Naive thymus-derived CD4-positive, alpha-beta T cell (primary cell): ENCODE measurements at places on chromosomes 2 and 18.

DNA sequence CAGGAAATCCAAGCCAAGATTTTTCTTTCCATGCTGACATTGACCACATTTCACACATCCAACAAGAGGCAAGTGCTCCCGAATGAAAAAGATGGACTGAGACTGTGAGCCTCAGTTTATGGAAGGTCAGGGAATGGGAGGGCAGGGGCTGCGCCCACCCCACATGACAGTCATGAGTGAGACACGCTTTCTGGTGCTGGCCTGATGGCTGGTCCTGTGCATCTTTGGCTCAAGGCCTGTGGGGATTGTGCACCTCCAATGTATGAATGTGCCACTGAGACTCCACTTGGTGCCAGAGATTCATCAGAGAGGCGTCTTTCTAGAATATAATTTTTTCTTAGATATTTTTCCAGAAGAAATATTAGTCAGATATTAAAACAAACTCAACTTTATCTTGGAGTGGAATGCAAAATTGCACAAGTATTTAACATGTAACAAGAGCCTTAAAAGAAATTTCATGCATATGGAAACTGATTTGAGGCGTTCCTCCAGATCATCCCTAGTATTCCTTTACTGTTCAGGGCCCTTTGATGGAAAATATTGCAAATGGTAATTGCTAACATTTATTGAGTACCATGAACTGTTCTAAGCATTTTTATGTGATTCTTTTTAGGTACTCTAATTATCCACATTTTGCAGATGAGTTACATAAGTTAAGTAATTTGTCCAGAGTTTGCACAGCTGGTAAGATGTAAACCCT lies 87.3 kb upstream of the GPR45 start:
- H3K4me3 ChIP-seq: no peak overlapping the region
- no peaks in the 10 kb centered on the region for H3K27me3 ChIP-seq
- no peaks in the 10 kb centered on the region for H3K4me1 ChIP-seq
- no peak overlapping the region for H3K27ac ChIP-seq

DNA sequence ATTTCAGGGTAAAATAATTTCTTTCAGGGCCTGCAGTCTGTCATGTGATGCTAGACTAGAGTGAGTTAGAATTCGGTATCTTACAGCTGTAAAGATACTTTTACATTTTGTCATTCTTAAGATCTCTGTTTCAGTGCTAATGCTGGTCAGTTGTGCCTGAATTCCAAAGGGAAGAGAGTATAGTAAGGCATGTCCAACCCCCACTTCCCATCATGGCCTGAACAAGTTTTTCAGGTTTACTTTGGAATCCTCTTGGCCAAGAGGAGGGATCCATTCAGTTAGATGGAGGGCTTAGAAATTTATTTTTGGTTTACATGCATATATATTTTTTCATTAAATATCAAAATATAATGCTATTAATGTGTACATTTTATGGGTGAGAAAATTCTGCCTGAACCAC lies 596.6 kb downstream of the XIRP2 start:
- no peaks in the 10 kb centered on the region for H3K36me3 ChIP-seq
- H3K27me3 ChIP-seq: no peaks in the 10 kb centered on the region
- H3K4me1 ChIP-seq: no peaks in the 10 kb centered on the region

DNA sequence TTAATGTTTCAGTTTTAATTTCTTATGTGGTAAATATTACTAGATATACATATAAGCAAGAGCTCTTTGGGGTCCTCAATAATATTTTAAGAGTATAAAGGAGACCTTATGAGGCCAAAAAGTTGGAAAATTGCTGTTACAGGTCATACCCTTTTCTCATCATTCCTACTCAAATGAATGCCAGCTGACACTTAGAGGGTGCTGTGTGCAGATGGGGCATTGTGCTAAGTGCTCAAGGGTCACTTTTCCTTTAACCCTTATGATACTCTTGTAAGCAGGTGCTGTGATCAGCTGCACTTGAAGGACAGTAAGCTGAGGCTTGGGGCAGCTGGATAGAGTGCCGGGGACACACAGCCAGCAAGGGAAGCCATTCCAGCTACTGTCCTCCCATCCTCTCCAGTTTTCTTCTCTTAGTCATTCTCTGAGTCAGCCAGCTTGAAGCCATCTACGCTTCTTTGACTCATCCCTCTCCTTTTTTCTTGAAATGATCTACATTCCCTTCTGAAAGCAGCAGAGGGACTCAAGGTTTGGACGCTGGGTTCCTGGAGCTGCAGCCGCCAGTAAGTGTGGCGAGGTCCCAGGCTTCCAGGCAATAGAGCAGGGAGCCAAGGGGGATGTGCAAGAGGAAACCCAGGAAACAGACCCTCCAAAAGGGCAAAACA lies 42.0 kb upstream of the CREB1 start:
- DNase-seq: no peak
- no peaks in the 10 kb centered on the region for H3K4me1 ChIP-seq
- H3K36me3 ChIP-seq: no peaks in the 10 kb centered on the region
- H3K27ac ChIP-seq: no peak overlapping the region

- no peak overlapping the region for H3K27ac ChIP-seq
- no peak overlapping the region for H3K4me3 ChIP-seq
- no peaks in the 10 kb centered on the region for H3K27me3 ChIP-seq
- DNase-seq: no peak
- no peaks in the 10 kb centered on the region for H3K4me1 ChIP-seq
Observed at GRCh38 chr2:112494828-112495227, 12.9 kb downstream of the TTL start.

GRCh38 chr2:188345426-188345825 lies 53.8 kb downstream of the GULP1 start:
- no peak overlapping the region for H3K27ac ChIP-seq
- H3K4me1 ChIP-seq: no peaks in the 10 kb centered on the region
- H3K27me3 ChIP-seq: no peaks in the 10 kb centered on the region
- H3K36me3 ChIP-seq: no peaks in the 10 kb centered on the region

- no peaks in the 10 kb centered on the region for H3K36me3 ChIP-seq
- DNase-seq: no peak
- no peak overlapping the region for H3K4me3 ChIP-seq
- H3K4me1 ChIP-seq: no peaks in the 10 kb centered on the region
- no peak overlapping the region for H3K27ac ChIP-seq
Observed at GRCh38 chr2:241895712-241896641, 26.4 kb downstream of the RTP5 start.

DNA sequence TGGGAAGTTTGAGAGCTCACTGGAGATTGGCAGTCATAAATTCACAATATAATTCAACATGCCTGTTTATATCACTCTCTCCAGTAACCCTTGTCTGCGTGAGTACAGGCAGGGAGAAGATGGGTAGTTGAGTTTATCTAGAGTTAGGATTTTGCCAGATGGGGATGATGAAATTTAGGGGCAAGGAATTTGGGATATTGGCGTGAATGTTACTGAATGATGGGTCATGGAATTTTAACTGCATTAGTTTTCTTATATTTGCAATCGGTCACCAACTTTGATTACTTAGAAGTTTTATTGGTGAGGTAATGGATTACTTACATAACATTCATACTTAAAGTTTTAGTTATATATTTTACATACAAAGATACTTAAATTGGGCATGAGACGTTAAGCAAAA lies 35.1 kb downstream of the SANBR start:
- H3K4me3 ChIP-seq: no peak overlapping the region
- H3K27me3 ChIP-seq: no peaks in the 10 kb centered on the region
- no peaks in the 10 kb centered on the region for H3K36me3 ChIP-seq

- H3K4me1 ChIP-seq: peaks cover 12% of the 10 kb centered on the region
- H3K27ac ChIP-seq: no peak overlapping the region
- H3K36me3 ChIP-seq: no peaks in the 10 kb centered on the region
- no peak overlapping the region for H3K4me3 ChIP-seq
Observed at GRCh38 chr2:28274911-28275685, 117.6 kb upstream of the FOSL2 start.

- no peaks in the 10 kb centered on the region for H3K27me3 ChIP-seq
- no peaks in the 10 kb centered on the region for H3K36me3 ChIP-seq
- H3K4me1 ChIP-seq: peaks cover 11% of the 10 kb centered on the region
- DNase-seq: no peak
Observed at GRCh38 chr18:2903006-2903405, 56.2 kb downstream of the EMILIN2 start.

DNA sequence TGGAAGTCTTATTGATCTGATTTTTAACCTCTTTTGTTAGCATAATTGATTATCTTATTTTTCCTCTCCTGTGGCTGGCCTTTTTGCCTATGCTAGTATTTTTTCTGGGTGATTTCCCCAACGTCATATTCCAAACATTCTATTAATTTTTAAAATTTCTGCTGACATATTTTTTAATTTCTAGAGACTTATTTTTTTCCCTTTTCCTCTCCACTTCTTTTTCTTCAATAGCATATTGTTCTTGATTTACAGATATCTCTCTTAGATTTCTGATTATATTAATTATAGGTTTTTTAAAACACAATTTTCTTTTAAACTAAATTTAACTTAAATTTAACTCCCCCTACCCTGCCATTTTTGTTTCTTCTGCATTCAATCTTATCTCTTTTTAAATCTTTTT lies 47.2 kb upstream of the NR4A2 start:
- no peaks in the 10 kb centered on the region for H3K4me1 ChIP-seq
- H3K4me3 ChIP-seq: no peak overlapping the region
- H3K27ac ChIP-seq: no peak overlapping the region

DNA sequence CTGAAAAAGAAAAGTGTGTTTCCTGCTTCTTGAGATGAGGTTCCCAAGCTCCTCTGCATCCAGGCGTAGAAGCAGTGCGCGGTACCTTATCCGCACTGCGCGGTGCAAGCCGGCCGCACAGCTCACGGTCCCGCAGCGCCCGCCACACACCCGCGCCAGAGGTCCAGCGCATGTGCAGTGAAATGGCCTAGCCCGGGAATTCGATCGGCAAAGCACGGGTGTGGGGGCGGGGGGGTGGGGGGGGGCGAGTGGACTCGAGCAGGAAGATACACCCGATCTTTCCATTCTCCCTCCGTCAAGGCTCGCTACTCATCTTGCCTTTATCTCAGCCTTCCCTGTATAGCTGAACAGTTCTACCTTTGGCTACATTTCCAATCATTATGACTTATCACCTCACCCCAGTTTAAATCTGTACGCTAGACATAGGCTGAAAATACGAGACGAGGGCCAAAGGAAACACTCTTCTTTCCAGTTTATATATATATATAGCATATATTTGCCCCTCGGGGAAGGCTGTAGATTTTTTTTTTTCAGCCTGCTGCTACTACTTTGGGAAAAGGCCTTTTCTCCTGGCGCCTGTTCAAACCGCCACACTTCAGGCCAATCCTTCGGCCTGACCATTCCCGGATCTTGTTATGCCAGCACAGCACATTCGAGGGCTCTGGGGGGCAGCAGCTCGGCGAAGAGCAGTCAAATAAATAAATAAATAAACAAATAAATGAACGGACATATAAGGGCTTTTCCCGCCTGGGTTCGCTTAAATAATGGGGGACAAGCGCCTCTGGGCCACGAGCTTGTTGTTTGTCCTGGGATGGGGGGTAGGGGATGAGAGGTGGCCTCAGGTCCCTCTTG lies 10.4 kb downstream of the HOXD8 start:
- H3K36me3 ChIP-seq: no peaks in the 10 kb centered on the region
- DNase-seq: no peak
- H3K4me1 ChIP-seq: peaks cover 28% of the 10 kb centered on the region
- H3K4me3 ChIP-seq: no peak overlapping the region
- H3K27me3 ChIP-seq: peaks cover 57% of the 10 kb centered on the region
- no peak overlapping the region for H3K27ac ChIP-seq

GRCh38 chr2:4507661-4508060 lies 804.3 kb downstream of the DCDC2C start:
- H3K4me3 ChIP-seq: no peak overlapping the region
- H3K27me3 ChIP-seq: no peaks in the 10 kb centered on the region
- no peaks in the 10 kb centered on the region for H3K36me3 ChIP-seq
- H3K27ac ChIP-seq: no peak overlapping the region
- no peaks in the 10 kb centered on the region for H3K4me1 ChIP-seq
- DNase-seq: no peak

DNA sequence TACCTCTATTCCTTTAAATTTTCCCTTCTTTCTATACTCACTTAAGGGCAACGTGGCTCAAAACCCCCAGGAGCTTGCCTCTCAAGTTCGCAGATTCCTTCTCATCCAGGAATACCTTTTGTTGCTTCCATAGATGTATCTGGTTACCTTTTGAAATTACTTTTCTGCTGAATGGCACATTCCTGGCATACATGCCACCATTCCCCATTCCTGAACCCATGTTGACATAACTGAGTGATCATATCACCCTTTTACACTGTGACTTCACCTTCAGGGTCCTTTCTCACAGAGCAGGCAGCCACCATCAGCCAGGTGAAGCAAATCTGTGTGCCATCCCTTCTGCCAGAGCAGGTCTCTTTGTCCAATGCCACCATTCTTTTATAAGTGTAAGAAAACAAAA lies 615.8 kb downstream of the ARHGAP15 start:
- no peak for DNase-seq
- H3K4me1 ChIP-seq: no peaks in the 10 kb centered on the region
- H3K4me3 ChIP-seq: no peak overlapping the region

DNA sequence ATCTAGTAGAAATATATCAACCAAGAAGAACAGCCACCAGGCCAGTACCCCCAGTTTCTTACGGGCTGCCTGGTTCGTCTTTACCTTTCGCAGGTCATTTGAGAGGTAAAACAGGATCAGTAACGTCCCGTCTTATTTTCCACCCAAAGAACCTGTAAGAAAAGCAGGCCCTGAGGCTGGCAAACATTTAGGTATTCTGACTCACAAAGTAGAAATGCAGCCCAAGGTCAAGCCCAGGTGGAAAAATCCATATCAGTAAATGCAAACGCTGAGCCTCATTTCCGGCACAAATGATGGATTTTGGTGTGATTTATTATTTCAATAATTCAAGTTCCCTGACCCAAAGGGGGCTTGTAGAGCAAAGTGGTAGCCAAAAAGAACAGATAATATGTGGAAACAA lies 171.2 kb downstream of the ZNF516 start:
- no peaks in the 10 kb centered on the region for H3K27me3 ChIP-seq
- H3K4me1 ChIP-seq: no peaks in the 10 kb centered on the region
- no peaks in the 10 kb centered on the region for H3K36me3 ChIP-seq
- H3K4me3 ChIP-seq: no peak overlapping the region
- H3K27ac ChIP-seq: no peak overlapping the region
- no peak for DNase-seq

DNA sequence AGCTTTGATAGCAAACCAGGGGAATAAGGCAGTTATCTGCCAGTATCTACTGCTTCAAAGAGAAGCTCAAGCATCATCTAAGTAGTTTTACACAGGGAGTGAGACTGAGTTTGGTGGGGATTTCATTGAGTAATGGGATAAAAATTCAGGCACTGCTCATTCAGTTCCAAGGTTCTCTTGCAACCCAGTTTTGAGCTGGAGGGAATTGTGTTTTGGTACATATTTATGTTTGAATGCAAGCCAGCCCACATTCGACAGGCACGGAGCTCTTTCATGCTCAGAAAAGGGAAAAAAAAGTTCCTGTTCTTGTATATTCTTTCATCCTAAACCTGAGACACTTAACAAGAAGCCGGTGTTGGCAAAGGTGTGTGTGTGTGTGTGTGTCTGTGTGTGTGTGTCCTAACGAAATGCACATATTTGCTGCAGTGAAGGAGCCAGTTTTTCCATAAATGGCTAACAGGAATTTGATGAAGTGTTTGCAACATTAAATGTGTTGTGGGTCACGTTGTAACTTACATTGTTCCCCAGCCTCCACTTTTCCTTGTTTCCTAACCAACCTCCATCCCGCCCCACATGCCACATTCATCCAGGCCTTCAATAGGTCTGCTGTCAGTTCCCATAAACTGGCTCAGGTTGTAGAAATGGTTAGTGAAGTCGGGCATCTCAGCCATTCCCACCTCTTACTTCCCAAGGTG lies 311.1 kb downstream of the TXNL1 start:
- H3K27ac ChIP-seq: no peak overlapping the region
- DNase-seq: no peak
- no peaks in the 10 kb centered on the region for H3K36me3 ChIP-seq
- H3K4me3 ChIP-seq: no peak overlapping the region
- H3K4me1 ChIP-seq: no peaks in the 10 kb centered on the region
- H3K27me3 ChIP-seq: no peaks in the 10 kb centered on the region

- H3K4me1 ChIP-seq: no peaks in the 10 kb centered on the region
- no peaks in the 10 kb centered on the region for H3K27me3 ChIP-seq
- no peaks in the 10 kb centered on the region for H3K36me3 ChIP-seq
- H3K27ac ChIP-seq: no peak overlapping the region
- H3K4me3 ChIP-seq: no peak overlapping the region
Observed at GRCh38 chr2:200439981-200440380, 69.9 kb downstream of the KCTD18 start.
